ENCODE measurements at places on chromosomes 7 and 10.

DNA sequence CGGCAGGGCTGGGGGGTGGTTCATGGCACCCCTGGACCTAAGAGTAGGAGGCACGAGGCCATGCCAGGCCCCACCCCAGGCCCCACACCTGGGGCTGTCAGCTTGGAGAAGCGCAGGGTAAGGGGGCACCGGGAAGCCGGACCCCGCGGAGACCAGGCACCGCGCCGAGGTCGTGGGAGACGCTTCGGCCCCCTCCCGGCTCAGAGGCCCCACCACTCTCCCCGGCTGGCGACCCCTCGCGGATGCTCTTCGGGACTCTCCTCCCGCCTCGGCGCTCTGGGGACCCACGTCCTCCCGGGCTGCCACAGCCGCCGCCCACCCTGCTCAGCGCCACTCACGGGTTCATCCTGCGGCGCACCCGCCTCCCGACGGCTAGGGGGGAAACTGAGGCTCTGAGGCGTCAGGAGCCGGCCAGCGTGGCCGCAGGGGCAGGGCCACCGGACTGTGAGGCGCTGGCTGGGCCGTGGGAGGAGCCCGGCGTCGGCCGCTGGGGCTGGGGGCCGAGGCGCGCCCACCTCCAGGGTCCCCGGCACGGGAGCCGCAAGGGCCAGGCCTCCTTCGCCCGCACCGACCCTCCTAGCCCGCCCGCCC is 25.9 kb downstream of the PDGFA start:
- DNase-seq = no peak

DNA sequence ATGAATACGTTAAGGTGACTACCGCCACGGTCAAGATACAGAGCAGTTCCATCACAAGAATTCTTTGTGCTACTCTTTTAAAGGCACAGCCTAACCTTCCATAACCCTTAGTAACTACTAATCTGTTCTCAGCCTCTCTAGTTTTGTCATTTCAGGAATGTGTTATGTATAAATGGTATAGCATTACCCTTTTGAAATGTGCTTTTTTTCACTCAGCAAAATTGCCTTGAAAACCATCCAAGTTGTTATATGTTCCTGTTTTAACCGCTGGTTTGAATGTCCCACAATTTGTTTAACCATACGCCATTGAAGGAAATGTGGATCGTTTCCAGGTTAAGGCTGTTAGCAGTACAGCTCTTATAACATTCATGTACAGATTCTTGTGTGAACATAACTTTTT is 32.0 kb downstream of the WAC start:
- no peak for DNase-seq

- no peak for DNase-seq
Observed at GRCh38 chr10:4357911-4358310, 468.1 kb upstream of the AKR1E2 start.

GRCh38 chr10:96306516-96306915 is 2.3 kb downstream of the DNTT start:
- no peak for DNase-seq

- DNase-seq = peak; percentile 26
Observed at GRCh38 chr10:103752680-103753248, 102.6 kb downstream of the SH3PXD2A start.

DNA sequence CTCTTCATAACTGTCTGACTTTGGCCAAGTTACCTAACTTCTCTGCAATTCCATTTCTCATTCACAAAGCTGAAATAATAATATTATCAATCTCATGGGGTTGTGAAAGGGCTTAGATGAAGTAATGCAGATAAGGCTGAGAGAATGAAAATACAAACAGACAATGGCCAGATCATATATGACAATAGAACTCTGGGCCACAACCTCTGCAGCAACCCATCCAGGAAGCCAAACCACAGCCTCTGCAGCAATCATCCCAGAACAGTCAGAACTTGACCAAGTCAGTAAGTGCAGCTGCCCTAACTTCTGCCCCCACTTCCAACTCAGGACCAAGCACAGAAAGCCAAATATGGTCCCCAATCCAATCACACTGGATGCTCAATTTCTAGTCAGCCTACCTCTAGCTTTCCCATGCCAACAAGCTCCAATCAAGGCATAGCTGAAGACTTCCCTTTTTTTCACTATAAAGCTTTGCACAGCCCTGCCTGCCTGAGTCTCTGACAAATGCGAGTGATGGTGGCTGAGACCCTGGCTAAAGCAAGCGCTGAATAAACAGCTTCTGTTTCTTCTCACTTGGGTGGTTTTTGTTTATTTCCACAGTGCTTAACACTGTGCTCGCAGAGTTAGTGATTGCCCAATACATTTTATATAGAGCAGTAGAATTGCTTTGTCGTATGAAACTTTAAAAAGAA is 34.8 kb upstream of the TNPO3 start:
- no peak for DNase-seq

- no peak for DNase-seq
Observed at GRCh38 chr10:99610221-99610620, 10.0 kb downstream of the SLC25A28 start.

- DNase-seq = no peak
Observed at GRCh38 chr7:45597286-45597984, 23.3 kb downstream of the ADCY1 start.

GRCh38 chr7:2934211-2934731 is 90.2 kb upstream of the GNA12 start:
- no peak for DNase-seq

DNA sequence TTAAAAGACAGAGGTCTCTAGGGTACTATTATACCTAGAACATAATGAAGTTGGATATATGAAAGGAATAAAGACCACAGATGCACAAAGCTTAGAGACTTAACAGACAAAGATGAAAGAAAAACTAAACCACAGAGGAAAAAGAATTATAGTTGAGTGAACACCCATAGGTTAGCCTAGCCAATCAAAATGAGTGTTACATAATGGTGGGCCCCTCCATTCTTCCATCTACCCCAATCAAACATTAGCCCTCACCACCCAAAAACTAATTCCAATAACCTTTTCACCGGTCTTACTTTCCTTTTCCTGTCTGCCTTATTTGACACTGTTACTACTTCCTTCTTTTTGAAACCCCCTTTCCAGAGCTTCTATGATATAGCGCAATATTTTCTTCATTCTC is 130.1 kb downstream of the ELMO1 start:
- DNase-seq = no peak

DNA sequence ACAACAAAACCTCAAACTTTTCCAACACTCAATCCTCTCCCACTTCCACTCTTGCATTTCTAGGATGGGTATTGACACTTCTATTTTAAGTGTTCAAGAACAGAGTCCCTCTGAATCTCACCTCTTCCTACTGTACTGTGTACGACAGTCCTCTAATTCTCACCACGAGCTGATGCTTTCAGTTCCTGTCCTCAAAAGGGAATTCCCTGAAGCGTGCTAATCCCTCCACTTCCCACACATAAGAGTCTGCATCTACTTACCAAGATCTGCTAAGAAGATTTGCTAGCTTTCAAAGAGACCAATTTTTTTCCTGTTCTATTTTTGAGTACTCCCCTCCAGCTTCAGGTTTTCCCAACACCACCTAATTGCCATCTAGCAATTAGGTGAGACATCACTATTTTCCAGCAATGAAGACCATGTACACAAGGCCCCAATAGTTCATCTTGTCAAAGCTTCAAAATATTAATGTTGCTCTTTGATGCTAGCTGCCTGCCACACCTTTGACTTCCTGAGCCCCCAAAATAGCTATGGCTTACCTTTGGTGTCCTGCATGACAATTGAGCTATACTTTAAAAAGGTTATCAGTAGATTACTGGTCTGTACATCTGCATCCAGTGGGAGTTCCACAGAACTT is 54.4 kb downstream of the ARMH3 start:
- no peak for DNase-seq

DNA sequence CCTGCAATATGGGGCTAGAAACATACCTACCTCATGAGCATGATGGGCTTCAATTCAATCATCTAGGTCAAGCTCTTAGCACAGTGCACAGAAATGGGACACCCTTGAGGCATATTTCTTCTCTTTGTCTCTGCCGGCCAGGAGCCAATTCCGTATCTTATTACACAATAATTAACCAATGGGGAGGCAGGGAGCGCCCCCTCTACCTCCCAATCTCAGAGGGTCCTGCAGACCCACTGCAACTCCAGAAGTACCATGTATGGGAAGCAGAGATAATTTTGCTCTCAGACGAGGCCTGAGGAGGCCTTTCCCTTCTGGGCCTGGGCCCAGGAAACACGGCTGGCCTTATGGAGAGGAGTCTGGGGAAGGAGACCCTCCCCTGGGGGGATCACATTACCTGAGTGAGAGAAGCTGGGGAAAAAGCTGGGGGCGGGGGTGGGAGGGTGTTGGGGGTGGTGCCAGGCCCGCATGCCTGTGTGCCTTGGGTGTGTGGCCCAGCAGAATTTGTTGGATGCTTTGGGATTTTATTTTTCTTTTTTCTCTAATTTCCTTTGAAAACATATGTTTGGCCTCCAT is 155.5 kb downstream of the UBE2H start:
- DNase-seq = no peak

GRCh38 chr10:23448802-23449570 is 10.1 kb downstream of the OTUD1 start:
- DNase-seq = no peak

- no peak for DNase-seq
Observed at GRCh38 chr7:100730136-100730800, 3.1 kb upstream of the ZAN start.

GRCh38 chr7:36346260-36346831 is 43.3 kb upstream of the ANLN start:
- DNase-seq = no peak

- DNase-seq = no peak
Observed at GRCh38 chr7:2855386-2855785, 11.3 kb upstream of the GNA12 start.

GRCh38 chr7:68562323-68562899 is 1035.9 kb upstream of the AUTS2 start:
- no peak for DNase-seq

GRCh38 chr7:8639668-8640067 is 206.3 kb downstream of the NXPH1 start:
- DNase-seq = no peak

DNA sequence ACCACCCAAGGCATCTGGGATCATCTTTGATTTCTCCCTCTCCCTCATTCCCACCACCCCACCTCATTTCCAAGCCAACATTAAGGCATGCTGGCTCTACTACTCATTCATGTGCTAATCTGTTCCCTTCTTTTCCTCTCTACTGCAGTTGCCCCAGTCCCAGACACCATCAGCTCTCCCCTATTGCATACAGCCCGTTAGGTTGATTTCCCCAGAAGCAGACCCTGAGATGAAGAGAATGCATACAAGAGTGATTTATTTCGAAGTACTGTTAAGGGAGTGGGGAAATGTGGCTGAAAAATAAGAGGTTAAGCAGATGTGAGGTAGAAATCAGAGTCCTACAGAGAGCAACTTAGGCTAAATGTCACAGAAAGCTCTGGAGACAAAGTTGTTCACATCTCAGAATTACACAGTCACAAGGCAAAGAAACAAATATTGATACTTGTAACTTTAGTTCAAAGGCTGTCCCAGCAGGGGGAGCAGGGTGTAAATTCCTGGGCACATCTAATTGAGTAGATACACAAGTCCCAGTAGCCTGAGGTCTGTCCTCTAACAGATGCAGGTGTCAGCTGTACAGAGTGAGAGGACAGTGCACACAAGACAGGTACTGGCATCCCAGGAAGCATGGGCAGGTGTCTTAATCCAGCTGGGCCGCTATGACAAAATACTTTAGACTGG is 20.9 kb downstream of the AKR1D1 start:
- peak; percentile 2 for DNase-seq

- no peak for DNase-seq
Observed at GRCh38 chr10:18516851-18517250, 134.5 kb downstream of the NSUN6 start.

DNA sequence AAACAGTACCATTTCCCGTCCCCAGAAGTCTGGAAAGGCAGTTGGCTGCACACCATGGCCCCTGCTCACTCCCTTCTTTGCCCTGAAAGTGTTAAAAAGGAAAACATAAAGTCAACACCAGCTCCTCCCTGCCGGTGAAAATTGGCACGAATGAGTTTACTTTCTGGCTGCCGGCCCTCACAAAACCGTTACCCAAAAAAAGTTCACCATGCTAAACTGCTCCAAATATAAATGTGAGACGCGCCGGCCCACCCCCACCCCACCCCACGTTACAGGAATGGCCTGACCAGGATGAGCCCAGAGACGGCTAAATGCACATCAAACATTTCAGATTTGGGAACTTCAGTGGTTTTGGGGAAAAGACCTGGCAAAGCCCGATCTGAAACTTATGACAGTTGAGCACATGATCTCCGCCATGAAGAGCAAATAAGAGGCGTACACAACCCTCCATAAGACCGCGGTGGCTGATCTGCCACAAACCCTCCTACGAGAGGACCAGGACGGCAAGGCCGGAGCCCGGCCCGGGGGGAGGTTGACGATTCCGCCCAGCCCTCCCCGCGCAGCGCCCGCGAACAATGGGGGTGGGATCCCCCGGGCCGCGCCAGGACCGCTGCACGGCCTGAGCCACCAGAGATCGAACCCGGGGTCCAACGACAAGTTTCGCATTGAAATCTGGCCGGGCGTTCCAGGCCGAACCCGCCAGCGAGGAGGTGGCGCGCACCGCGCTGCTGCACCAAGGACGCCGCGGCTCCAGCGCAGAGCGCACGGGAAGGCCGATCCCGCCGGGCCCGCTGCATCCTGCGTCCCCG is 952 bp downstream of the DIP2C start:
- DNase-seq = no peak

GRCh38 chr7:158525648-158526484 is 61.8 kb downstream of the PTPRN2 start:
- no peak for DNase-seq

- no peak for DNase-seq
Observed at GRCh38 chr10:6394084-6394483, 186.0 kb downstream of the PRKCQ start.

DNA sequence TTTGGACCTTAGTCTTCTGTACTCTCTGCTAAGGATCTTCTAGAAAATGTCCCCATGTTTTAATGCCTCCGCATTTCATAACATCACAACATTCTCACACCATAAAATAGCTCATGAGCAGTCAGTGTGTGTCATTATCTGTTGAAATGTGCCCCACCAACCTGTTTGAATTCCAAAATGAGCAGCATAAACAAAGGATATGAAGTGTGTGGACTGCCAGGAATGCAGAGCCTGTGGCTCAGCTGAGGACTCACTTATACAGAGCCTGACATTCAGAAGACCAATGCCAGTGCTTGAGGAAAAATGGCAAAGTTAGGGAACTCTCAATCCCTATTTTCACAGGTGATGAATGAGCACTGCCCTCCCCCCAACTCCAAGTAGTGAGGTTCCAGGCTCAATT is 621.4 kb downstream of the POM121L12 start:
- no peak for DNase-seq

DNA sequence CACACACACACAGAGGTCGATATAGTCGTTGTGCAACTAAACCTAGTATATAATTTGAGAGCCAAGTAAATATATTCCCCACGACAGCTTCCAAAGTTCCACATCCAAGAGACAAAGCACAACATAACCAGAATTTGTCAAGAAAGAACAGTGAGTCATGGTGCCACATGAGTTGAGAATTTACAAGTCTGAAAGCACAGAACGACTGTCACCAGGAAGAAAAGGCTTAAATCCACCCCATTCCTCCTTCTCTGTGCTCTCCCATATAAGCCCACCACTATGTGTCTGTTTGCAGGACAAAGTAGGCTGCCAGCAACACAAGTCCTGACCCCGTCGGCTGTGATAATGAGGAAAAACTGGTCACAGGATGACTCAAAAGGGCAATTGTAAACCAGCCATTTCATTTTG is 32.8 kb downstream of the GSAP start:
- DNase-seq = no peak

- DNase-seq = no peak
Observed at GRCh38 chr10:126833542-126833941, 71.7 kb upstream of the DOCK1 start.

All from activated CD4-positive, alpha-beta T cell treated with anti-CD3 and anti-CD28 coated beads, Interleukin-2, amount 50 U/mL, for 1 hour (primary cell).